ENCODE measurements at places on chromosomes 12 and 14.
A peak's percentile ranks its signal among the peaks of the same experiment; 100 is the strongest.

GRCh38 chr12:25757037-25757665 is 201.3 kb upstream of the RASSF8 start:
- no peak for DNase-seq

- DNase-seq: no peak
These were observed 19.2 kb upstream of the CYP46A1 start for GRCh38 chr14:99664937-99665273.

- peak; percentile 50 for DNase-seq
These were observed 5.8 kb upstream of the SLC48A1 start for GRCh38 chr12:47767216-47767724.

- DNase-seq: no peak
These were observed 2.9 kb downstream of the BCL11B start for GRCh38 chr14:99268810-99269707.

DNA sequence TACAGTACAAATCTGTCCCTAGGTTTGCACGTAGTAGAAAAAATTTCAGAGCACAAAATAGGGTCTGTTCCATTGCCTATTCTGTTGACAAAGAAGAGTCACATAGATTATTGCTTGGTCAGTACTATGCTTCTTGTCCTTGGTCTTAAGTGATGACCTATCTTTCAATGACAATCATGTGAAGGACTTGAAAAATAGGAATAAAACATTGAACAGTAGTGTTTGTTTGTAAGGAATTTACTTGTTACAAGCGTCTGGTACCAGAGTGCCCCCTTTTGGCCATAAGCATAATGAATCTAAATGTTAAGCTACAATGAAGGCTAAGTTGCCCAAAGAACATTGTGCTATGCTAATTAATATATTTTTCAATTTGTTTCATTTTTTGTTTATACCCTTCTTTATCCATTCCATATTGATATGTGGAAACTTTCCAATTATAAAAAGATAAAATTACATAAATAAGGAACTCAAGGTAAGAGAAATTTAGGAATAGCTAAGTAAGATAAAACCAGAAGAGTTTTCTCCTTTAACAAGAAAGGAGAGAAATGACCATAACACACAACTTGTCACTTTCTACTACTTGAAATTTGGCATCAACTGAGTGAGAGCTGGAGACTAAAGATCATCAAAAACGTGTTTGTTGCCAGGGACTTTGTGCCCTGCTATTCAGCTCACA is 204.7 kb downstream of the EPS8 start:
- peak; percentile 65 for DNase-seq

DNA sequence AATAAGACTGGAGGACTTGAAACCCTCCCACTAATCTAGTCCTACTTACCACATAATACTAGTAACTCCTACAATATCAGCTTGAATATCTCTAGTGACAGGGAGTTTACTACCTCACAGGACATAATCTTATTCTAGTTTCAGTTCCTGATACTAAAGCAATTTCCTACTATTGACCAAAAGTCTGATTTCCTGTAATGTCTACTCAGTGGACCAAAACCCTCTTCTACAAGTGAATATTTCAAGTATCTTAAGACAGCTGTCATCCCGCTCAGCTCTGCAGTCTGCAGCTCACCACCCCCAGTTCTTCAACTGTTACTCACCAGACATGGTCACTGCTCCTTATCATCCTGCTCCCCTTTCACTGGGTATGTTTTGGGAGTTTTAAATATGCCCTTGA is 70.8 kb upstream of the TMCC3 start:
- DNase-seq: peak; percentile 52

GRCh38 chr14:97390096-97390724 is 593.0 kb downstream of the VRK1 start:
- DNase-seq: no peak
